ENCODE measurements at places on chromosomes 16 and 17. TPM values are rescaled to one million over a fixed set of nuclear protein-coding genes. Genes with fewer than 3 reads are reported as not detected.

Gene HOXB2
- polyA plus RNA-seq = 1.7 TPM

DNA sequence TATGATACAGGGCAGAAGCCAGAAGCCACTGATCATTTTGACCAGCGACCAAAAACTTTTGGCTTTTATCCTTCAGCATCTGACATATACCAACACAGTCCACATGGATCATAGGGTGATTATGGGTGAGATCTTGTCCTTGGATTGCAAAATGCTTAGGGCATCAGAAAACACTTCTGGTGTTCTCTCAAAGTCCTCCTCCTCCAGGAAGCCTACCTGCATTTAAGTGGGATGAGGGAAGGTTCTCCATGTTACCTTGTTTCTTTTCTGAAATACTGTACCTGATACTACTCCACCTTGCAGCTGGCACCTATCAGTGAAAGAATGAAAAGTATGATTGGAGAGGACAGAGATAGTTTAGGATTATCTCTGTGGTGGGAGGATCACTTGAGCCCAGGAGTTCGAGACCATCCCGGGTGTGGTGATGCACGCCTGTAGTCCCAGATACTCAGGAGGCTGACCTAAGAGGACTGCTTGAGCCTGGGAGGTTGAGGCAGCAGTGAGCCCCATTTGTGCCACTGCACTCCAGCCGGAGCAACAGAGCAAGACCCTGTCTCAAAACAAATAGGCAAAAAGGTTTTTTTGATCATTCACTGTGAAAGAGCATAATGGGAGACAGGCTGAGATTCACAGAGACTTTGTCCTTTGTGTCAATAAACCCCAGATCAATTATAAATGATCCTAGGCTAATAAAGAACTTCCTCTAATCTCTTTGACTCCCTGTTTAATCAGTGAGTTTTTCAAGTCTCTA is 46.8 kb upstream of the B4GALNT2 start:
- no peak for DNase-seq

GRCh38 chr16:49918257-49918656 is 62.3 kb upstream of the ZNF423 start:
- no peak for DNase-seq

Gene CHST6
- 0.12 TPM for polyA plus RNA-seq

Gene CDYL2
- 0.87 TPM for polyA plus RNA-seq
